ENCODE measurements at places on chromosomes 16 and 17.

DNA sequence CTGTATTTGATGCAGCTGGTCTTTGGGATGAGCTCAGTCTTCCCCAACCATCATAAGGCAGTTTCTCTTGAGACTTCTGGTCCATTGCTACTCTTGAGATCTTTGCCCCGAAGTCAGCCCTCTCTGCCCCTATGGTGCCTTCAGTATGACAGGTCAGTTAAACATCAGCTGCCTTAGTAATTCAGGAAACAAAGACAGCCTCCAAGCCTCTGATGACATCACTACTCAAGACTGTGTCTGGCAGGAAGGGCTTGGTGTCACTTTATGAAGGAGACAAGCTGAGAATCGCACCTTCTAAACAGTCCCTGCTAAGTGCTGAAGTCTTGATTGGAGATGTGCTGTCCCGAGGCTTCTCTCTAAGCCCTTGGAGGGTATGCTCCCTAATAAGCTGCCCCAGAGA lies 104.9 kb upstream of the TBX2 start:
- DNase-seq: peak; percentile 22

DNA sequence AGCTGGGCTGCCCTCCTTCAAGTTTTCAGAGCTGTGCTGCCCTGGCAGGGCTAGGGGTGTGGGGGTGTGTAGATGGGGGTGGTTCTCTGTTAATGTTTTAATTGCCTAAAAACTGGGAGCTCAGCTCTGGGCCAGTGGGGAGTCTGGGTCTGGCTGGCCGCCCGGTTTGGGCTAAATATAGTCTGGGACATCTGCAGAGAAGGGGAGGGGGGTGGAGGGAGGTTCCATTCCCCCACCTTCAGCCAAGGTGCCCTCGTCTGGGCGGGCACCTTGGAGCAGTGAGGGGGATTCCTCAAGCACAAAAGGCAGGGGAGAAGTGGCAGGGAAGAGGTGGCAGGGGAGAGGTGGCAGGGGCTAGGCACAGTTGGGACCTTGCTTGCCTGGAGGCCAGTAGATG lies 13.0 kb downstream of the RARA start:
- DNase-seq: no peak

DNA sequence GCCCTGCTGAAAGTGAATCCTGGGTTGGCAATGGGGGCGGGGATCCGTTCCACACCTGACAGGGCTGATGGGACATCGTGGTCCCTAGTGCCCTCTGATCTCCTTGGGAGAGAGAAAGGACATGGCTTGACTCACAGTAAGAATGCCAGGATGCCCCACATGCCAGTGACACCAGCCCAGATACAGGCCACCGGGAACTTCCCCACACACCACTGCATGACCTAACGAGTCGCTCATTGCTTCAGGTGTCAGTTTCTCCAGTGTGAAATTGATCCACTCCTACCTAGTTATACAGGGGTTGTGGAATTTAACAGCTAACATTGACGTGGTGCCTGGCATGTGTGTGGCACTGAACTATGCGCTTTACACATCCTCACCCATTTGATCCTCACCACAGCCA lies 7.5 kb downstream of the CD300LG start:
- DNase-seq: no peak

DNA sequence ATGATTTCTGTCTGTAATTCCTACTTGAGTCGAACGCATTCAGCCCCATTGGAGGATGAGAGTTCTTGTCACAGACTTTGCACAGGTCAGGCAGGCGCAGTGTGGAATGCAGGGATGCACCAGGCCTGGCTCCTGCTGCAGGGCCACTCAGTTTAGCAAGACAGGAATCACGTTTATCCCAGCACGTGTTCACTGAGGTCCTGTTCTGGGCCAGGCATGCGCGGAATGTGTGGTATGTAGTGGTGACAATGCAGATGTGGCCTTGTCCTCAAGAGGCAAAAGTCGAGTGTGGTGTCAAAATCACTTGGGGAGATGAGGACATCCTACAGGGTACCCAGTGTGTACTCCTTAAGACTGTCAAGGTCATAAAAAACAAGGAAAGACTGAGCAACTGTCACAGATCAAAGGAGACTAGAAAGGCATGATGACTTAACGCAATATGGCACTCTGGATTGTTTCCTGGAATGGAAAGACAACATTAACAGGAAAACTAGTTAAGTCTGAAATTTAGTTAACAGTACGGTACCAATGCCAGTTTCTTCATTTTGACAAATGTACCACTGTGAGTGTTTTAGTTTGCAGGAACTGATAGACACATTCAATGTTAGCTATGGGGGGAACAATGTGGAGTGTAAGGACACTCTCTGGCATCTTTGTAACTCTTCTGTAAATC lies 121.5 kb upstream of the ADAMTS18 start:
- DNase-seq: no peak
